Naive thymus-derived CD4-positive, alpha-beta T cell (primary cell): ENCODE measurements at places on chromosomes 3 and 15. TPM values are rescaled to one million over a fixed set of nuclear protein-coding genes. Genes with fewer than 3 reads are reported as not detected.

DNA sequence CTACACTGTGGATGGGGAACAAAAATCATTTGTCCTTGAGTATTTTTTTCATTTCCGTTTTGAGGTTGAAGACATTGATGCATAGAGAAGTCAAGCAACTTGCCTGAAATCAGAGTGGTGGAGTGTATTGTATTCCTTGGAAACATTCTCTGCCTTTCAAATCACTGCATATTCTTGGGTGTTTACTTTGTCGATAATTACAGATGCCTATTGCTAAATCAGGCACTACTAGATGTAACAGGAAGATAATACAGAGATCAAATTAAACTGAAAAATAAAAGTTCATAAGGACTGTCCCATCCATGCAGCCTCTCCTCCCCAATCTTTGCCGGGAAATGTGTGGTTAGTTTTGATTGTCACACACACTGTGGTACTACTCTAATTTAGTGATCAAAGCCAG, 37.4 kb upstream of the VEPH1 start:
- DNase-seq = no peak

DNA sequence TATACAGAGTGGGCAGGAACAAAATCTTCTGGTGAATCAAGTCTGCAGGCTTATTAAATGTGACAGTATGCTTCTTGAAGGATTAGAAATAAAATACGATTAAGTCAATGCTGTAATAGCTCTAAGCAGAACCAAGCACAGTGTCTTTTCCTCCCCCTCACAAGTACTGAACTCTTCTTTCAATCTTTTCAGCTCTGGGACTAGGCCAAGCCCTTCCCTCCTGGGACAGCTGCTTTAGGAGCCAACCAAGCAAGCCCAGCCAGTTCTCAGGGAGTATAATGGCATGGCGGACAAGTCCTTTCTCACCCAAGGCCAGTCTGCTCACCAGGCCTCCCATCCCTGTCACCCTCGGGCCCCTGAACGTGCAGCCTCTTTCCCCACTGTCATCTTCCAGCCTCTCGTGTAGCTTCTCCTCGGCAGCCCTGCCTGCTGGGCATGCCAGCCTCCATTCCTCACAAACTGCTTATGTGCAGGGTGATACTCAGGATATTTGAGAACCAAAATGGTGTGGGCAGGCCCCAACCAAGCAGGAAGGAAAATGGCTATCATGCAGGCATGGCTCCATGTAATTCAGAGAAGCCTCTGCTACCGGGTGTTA, 8.4 kb upstream of the PPP1R2 start:
- DNase-seq = no peak

GRCh38 chr3:46852839-46853355, 10.3 kb downstream of the MYL3 start:
- no peak for DNase-seq

Gene MEX3B
- 1.9 TPM for total RNA-seq

Gene GPR171
- 19.7 TPM for total RNA-seq
